ENCODE measurements at places on chromosomes 5 and 9.

DNA sequence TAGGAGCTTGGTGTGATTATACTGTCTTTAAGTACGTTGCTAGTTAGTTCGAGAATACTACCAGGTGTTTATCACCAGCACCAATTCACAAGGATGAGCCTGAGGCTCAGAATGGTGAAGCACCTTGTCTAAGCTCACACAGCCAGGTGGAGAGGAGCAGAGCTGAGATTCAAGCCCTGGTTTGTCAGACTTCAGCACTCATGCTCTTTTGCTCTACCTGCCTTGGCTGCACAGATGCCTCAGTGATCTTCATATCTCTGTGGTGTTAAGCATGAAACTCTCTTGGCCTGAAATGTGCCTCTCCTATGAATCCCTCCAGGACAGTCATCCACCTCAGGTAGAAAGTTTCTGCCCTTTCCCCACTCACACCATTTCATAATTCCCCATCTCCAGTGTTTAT, 12.2 kb downstream of the CAMK4 start:
- no peak for DNase-seq

DNA sequence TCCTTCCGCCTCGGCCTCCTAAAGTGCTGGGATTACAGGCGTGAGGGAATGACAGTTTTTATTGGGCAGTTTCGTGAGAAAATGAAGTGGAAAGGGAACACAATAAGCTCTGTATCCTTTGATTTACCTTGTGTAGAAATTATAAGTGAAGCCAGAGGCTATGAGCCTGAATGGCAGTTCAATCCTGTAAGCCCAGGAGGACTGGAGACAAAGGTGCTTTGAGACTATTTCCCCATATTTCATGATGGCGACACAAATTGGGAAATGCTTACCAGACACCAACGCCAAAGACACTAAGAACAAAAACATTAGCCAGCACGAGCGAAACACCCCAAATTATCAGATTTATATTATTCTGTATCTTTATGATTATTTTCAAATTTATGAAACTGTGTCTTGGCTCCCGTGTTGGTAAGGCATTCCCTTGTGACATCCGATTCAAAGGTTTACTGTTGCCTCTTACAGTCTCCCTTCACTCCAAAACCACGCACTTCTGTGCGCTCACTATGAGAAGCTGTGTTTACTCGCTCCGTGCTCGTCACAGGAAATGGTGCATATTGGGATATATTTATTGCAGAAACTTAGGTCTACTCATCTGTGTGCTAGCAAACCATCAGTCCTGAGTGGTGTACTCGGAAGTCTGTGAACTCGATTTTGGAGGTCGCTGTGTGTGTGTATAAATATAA, 73.9 kb downstream of the SH3PXD2B start:
- DNase-seq = no peak

GRCh38 chr5:138274189-138274853, at the start of gene GFRA3:
GFRA3 (minus strand) TSS chr5:138274621; CDS start chr5:138274424, 197 bp downstream.
- DNase-seq = no peak

DNA sequence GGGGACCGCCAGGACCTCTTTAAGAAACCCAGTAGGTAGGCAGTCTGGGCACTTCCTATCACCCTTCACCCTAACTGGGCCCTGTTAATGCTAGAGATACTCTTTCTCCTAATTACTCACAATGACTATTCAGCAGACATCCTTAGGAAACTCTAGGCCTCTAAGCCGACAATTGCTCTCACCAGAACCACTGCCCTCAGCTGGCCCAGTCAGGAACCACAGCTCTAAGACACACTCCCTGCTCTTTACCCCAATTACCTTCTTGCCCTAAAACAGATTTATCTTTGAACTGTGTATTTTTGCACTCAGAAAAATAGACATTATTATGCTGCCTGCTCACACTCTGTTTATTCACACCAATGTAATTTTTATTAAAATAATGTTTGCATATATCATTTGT, 432.6 kb upstream of the SLC30A5 start:
- no peak for DNase-seq

DNA sequence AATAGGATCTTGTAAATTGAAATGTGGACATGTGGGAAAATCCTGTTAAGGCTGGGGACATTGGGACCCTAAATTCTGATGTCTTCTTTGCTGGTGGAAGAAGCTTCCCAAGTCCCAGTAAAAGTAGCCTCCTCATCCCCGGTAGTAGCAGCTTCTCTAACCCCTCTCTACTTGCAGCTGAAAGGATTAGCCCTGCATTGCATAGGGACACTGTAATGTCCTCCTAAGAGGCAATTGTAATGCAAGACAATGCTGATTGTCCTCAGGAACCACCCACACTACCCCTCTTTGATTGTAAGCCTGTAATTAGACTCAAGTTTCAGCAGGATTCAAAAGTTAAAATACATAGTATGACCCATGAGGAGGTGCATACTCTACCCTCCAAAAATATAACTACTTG, 1938.4 kb upstream of the C9orf72 start:
- no peak for DNase-seq

- DNase-seq = no peak
Measured at GRCh38 chr5:138803935-138804334, 50.7 kb downstream of the CTNNA1 start.

GRCh38 chr5:60066502-60066901, 173.0 kb upstream of the PDE4D start:
- DNase-seq = no peak

DNA sequence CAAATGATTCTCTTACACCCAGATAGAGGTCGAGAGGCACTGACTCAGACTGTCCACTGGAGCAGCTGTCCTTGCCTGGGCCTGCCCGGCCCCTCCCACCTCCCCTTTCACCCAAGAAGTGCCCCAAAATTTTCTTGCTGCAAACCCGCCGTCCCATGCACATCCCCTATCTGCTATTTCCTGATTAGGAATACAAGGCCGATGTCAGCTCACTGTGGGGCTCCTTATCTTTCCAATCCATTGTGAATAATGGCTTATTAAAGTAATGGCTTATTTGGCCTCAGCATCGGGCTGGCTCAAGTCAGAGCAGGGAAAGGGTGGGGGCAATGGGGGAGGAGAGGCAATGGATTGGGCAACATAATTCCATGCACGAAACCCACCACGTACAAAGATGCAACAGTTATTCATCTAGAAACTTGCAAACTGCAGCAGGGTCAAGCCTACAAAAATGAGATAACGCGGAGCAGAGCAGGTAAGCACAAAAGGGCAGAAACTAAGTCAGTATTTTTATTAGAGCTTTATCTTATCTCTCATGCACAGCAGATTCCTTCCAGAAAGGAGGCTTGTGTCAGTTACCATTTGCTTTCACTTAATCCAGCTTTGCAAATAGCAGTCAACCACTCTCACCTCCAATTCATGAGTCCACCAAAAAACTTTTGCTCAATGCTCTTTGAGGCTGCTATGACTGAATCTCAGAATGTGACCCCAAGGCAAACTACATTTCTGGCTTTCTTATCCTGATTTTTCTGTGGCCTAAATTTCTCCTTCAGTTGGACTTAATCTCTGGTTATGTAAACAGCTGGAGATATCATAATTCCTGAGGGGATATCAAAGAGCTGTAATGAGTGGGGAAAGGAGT, 138.2 kb upstream of the OSMR start:
- no peak for DNase-seq

DNA sequence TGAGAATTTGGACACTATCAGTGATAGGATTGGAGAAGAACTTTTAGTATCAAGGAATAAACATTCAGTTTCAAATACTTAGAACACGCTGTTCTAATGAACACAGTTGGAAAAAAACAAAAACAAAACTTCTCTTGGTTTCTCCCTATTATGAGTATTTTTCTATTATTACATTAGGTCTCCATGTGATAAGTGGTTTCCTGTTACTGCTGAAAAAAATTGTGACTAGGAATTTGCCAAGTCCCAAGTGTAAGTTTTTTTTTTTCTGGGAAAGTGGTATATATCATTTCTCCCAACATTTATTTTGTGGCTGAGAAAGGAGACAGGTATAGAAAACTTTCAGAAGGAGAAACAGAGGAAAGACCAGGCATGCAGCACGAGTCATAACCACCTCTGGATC, 41.1 kb downstream of the PCSK1 start:
- no peak for DNase-seq

DNA sequence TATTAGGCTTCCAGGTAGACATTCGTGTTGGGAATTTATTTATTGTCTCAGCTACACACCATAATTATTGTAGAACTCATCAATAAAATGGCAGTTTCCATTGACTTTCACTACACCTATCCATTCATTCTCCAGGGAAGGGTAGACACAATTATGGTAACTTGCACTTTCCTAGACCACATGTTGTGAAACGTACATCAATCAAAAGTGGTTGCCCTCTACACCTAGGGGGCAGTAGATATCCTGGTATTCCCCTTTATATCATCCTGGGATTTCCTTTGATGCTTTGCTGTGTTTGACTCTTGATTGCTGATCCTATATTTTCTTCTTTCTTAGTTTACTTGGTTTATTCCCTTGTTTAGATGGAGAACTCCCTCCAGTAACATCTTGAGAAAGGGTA, 47.9 kb downstream of the ADGRV1 start:
- DNase-seq = no peak

GRCh38 chr9:84166891-84167290, 173.7 kb downstream of the SLC28A3 start:
- DNase-seq = no peak

- DNase-seq = no peak
Measured at GRCh38 chr5:73464016-73464745, 15.6 kb upstream of the FOXD1 start.

- no peak for DNase-seq
Measured at GRCh38 chr9:21964925-21965385, 29.2 kb downstream of the CDKN2A start.

GRCh38 chr5:92635001-92635461, 946.0 kb downstream of the NR2F1-AS1 start:
- DNase-seq = no peak

DNA sequence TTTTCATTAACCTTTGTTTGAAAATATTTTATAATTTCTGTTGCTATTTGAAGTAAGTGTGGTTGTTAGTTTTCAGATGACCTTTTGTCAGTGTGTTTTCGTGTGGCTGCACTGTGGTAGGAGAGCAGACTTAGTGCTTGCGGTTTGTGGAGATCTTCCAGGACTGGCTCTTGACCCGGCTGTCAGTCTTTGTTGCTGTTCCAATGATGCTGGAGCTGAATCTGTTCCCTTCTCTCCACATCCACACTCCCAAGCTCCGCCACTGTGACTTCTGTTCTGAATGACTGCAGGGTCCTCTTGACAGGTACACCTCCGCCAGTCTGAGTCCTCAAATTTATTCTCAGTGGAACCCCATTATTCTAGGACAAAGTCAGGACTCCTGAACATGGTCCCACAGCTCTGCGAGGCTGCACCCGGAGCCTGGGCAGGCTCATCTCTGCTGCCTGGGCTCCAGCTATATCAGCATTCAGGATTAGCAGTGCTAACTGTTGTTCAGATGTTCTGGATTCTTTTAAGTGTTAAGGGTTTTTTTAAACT, 126.0 kb downstream of the WNK2 start:
- DNase-seq = no peak

DNA sequence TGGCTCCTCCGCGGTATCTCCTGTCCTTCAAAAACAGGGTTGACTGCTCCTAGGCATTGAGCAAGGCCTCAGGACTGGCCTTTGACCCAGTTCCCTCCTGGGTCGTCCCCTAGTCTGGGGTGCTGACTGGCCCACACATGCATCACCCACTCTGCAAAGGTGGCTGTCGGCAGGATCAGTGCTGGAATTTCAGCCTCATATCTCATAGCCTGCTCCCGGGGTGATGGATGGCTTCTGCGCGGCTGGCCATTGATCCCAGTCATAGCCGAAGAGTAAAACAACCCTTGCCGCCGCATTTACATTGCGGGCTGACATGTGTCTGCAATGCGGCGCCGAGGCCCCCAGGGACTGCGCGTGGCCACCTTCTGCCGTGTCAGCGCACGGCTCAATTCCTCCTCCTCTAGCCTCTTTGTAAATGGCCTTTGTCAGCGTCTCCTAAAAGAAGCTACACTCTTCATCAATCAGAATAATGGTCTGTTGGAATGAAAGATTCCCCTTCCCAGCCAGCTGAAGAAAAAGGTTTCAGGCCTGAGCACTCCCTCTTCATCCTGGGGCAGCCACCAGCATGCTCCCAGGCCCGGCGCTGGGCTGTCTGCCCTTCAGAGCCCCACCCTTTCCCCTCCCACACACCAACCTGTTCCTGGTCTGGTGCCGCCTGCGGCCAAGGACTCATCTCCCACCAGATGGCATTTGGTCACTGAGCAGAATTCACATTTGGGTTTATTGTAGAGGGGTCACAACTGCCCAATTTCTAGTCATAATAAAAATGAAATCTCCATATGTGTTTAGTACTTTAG, 159.0 kb downstream of the PJA2 start:
- no peak for DNase-seq

DNA sequence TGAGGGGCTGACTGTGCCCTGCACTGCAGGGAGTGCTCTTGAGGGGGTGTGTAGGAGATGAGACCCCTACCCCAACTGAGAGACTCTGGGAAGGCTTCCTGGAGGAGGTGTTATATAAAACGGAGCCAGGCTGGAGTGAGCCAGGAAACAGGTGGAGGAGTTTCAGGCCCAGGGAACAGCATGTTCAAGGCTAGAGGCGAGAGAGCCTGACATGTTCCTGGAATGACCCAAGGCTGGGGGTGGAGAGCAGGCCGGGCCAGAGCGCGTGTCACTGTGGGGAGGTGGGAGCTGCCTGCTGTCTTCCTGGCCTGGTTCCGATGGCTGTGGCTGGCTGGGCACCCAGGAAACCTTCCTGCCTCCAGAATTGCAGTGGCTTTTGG, 48.7 kb downstream of the RXRA start:
- no peak for DNase-seq

GRCh38 chr9:1100201-1100600, 50.0 kb downstream of the DMRT2 start:
- DNase-seq = no peak

DNA sequence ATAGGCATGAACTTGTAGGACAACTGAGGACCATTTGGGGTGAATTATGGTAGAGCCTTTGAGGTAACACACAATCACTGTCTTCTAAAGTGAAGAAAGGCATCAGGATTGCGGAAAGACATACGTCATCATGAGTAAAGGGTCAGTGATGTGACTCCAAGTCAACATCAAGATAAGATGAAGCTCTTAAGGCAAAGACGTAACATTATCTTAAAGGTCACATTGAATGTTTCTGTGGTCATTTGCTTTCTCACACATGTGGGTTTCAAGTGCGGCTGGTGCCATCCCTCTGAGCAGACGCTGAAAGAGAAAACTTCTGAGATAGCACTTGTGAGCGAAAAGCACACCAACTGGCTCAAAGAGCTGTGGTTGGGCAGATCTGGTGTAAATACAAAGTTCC, 63.3 kb upstream of the GRAMD2B start:
- DNase-seq = no peak

DNA sequence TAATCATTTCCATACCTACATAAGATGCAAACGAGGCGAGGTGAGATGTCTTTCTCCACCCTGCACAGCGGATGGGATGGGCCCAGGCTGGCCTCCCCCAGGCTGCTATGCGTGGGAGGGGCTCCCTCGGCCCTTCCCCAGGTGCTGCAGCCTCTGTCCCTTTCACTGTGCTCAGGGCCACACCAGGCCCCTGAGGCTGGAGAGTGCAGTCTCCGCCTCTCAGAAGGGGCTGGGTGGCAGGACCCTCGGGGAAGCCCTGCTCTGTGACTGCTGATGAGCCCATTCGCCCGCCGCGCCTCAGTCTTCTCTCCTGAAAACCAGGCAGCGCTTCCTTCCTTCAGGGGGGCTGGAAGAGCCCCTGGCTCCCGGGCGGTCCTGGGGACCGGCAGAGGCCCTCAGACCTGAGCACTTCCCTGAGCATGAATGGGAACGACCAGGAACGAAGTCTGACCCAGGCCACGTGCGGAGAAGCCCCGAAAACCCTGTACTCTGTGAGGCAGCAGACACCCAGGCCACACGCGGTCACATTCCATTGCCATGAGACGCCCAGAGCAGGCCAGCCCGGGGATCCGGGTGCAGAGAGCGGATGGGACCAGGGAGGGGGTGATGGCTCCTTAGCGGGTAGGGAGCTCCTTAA, 21.9 kb upstream of the NOTCH1 start:
- no peak for DNase-seq

- no peak for DNase-seq
Measured at GRCh38 chr9:134216449-134216951, 52.1 kb upstream of the RNU6ATAC start.
